ENCODE measurements at places on chromosomes 12 and 14.

DNA sequence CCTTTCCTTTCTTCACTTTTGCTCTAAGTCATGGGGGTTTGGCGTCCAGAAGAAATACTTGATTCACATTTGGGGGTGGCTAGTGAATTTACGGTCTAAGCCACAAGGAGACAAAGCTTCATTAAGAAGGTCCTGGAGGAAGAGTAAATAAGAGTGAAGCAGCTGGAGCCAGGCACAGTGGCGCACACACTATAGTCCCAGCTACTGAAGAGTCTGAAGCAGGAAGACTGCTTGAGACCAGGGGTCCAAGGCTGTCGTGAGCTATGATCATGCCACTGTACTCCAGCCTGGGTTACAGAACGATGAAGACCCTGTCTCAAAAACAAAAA is 23.3 kb downstream of the ACTN1 start:
- no peak overlapping the region for H3K4me3 ChIP-seq
- peaks cover 67% of the 10 kb centered on the region for H3K4me1 ChIP-seq
- H3K36me3 ChIP-seq, result no peaks in the 10 kb centered on the region
- no peak for DNase-seq
- H3K27ac ChIP-seq, result peak overlapping the region; percentile 73

DNA sequence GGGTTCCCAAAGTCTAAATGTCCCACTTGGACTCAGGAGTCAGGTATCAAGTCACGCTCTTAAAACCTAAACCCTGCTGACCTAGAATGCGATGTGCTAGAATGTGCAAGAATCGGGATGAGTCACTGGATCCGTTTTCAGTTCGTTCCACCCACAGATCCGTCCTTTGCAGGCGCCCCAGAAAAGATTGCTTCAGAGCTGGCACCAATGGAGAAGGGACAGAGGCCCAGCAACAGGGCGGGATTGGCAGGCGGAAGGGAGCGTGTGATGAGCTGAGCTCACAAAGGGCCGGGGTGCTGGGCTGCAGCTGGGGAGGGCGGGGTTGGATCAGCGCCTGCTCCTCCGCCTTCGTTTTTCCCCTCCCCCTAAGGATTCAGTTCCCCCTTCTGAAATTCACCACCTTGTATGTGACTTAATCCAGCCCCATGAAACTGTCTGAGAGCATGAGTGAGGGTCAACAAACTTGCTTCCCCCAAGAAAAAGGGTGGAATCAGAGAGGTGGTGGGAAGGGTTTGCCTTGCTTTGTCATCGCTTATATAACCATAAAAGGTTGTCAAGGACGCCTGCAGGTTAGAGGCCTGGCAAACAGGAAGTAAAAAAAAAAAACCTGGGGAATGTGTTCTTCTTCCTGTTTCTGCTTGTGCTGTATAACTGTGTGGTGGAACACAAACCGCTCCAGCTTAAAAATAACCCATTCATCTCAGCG is 2.8 kb upstream of the UBC start:
- H3K27me3 ChIP-seq, result no peaks in the 10 kb centered on the region
- H3K4me3 ChIP-seq, result peak overlapping the region; percentile 21
- peaks cover 34% of the 10 kb centered on the region for H3K4me1 ChIP-seq
- no peaks in the 10 kb centered on the region for H3K36me3 ChIP-seq

DNA sequence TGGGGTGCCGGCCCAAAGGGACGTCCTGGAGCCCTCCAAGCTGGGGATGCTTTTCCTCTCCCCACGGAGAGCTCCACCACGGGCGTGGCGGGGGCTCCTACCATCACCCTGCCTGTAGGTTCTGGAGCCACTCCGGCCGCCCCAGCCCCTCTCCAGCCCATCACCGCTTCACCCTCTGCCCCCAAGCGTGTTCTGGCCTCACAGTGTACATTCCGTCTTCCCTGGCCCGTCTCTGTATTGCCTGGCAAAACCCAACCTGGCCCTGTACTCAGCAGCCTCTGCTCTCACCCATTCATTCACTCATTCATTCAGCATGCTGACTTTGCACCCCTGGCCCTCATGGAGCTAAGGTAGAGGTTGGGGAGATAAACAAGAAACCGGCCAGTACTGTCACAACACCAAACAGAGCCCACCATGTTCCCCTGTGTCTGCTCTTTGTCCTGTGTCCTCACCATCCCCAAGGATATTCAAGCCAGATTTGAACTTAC is 20.3 kb downstream of the SLC25A29 start:
- H3K4me1 ChIP-seq, result peaks cover 2% of the 10 kb centered on the region
- peak overlapping the region; percentile 94 for H3K27ac ChIP-seq
- DNase-seq, result no peak
- no peaks in the 10 kb centered on the region for H3K36me3 ChIP-seq
- peak overlapping the region; percentile 98 for H3K4me3 ChIP-seq

- no peaks in the 10 kb centered on the region for H3K36me3 ChIP-seq
- no peak for DNase-seq
- H3K4me3 ChIP-seq, result no peak overlapping the region
- H3K4me1 ChIP-seq, result no peaks in the 10 kb centered on the region
- H3K27ac ChIP-seq, result no peak overlapping the region
These were observed 422.4 kb downstream of the TMEM117 start for GRCh38 chr12:44258246-44258645.

DNA sequence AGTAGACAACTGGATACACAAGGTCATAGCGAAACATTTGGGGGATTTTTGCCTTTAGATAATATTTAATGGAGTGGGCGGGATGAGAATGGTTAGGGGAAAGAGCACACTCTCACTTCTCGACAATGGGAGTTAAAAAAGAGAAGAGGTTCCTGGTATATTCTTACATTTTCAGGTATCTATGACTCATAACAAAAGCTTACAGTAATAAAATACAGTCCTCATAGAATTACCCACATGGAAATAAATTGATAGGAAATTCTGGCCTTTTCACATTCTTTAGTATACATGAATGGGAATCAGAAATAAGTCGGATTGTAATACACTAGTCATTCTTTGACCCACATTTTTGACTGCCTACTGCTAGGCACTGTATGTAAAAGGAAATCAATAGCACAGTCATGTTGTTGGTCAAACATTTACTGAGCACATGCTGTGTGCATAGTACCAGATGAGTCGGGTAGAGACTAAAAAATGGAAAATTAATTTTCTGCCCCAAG is 8.2 kb upstream of the CRADD start:
- no peaks in the 10 kb centered on the region for H3K27me3 ChIP-seq
- DNase-seq, result no peak
- no peaks in the 10 kb centered on the region for H3K36me3 ChIP-seq

DNA sequence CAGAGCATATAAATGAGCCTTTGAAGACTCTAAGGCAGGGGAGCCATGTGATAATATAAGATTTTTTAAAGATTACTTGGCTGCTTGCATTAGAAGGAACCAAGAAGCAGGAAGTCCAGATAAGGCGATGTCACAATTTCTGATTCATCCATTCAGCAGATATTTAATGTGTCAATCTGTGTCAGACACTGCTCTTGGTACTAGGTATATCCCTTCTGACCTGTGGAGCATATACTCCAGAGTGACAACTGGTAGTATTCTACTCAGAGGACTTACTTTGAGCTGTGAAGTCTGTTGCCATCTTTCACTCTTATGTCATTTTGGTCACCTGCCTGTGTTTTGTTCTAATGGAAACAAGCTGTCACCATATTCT is 10.7 kb downstream of the EID3 start:
- peaks cover 4% of the 10 kb centered on the region for H3K36me3 ChIP-seq
- H3K4me1 ChIP-seq, result no peaks in the 10 kb centered on the region
- no peak overlapping the region for H3K27ac ChIP-seq

Data from hepatocyte (in vitro differentiated cells).